ENCODE measurements at places on chromosomes 5 and 9. TPM values are rescaled to one million over a fixed set of nuclear protein-coding genes. Genes with fewer than 3 reads are reported as not detected.

GRCh38 chr5:65952259-65952658 lies 25.9 kb downstream of the ERBIN start:
- DNase-seq: no peak

DNA sequence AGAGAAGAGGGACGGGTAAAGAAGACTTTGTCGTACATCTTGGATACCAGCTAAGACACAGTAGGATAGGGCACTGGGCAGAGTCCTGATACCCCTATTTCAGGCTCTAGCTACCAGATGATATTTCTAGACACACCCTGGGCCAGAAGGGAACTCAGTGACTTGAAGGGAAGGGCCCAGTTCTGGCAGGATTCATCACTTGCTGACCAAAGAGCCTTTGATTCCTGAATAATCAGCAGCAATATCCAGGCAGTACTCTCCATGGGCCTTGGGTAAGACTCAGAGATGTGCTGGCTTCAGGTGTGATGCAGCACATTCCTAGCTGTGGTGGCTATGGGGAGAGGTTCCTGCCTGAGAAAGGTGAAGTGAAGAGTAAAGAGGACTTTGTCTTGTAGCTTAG lies 40.7 kb downstream of the TPD52L3 start:
- no peak for DNase-seq

DNA sequence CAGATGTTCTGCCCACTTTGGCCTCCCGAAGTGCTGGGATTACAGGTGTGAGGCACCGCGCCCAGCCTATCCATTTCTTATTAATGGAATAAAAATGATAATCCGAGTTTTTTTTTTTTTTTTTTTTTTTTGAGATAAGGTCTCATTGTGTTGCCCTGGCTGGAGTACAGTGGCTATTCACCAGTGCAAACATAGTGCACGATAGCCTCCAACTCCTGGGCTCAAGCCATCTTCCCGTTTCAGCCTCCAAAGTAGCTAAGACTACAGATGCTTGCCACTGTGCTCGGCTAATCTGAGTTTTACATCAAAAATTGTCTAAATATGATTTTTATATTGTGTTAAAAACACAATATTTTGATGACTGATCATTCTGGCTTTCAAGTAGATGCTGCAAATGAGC lies 6.6 kb downstream of the GPR107 start:
- no peak for DNase-seq

The MYMK gene
- not detected for total RNA-seq

- DNase-seq: no peak
Observed at GRCh38 chr5:1515921-1516571, 7.7 kb downstream of the LPCAT1 start.

The PIP5K1B gene
- total RNA-seq: 2.7 TPM

DNA sequence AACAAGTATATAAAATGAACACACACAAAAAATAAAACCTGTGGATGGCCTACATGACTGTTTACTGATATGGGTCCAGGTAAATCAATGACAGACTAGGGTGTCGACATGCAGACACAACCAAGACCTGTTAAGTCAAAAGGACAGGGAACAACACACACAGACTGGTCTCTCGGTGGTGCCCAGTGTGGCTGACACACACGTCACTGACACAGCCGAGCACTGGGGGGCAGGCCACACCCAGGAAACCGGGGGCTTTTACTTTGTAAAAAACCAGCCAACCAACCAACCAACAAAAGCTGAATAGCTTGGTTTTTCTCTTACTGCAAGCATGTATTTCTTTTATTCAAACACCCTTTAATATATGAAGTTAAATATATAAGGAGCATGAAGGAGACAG lies 5.0 kb downstream of the FAM163B start:
- no peak for DNase-seq

DNA sequence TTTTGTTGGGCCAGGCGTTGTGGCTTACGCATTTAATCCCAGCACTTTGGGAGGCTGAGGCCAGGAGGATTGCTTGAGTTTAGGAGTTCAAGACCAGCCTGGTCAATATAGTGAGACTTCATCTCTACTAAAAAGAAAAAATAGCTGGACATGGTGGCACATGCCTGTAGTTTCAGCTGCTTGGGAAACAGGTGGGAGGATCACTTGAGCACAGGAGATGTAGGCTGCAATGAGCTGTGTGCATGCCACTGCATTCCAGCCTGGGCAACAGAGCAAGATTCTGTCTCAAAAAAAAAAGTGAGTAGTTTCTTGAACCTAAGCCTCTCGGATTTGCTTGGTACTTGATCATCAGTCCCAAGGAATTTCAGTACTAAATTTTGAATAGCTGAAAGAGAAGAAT lies 26.9 kb downstream of the G3BP1 start:
- DNase-seq: no peak

DNA sequence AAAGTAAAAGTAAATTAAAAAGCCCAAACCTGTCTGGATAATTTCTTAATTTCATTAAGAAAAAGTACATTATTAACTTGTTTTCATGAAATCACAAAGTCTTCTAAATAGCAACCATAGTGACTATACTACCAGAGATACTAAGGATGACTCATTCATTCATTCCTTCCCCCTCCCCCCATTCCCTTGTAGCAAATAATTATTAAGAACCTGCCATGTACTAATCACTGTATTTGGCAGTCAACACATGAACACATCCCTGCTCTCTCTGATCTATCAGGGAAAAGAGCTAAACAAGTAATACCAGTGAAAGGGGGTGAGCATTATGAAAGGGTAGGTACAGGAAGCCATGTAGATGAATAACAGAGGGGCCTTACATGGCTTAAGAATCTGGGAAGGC lies 203.9 kb downstream of the CWC27 start:
- DNase-seq: no peak

GRCh38 chr9:71895955-71896354 lies 15.0 kb downstream of the ABHD17B start:
- DNase-seq: no peak

The FOXD4L4 gene
- total RNA-seq: 0.78 TPM

DNA sequence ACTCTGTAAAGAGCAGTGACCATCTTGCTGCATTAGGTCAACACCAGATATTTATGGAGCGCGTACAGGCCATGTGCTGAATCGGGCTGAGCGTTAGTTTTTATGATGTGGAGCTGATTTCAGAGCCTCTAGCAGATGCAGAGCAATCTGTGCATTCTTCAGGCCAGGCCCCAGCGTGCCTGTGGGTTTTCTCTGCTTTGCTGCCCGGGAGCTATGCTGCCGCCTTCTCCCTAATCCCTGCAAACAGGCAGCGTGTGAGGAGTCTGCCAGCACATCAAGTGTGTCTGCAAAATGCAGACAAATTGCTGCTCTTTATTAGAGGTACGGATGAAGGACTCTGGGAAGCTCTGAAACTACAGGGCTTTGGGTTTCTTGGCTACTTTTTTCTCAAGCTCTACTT lies 170.0 kb downstream of the NTRK2 start:
- peak; percentile 40 for DNase-seq

DNA sequence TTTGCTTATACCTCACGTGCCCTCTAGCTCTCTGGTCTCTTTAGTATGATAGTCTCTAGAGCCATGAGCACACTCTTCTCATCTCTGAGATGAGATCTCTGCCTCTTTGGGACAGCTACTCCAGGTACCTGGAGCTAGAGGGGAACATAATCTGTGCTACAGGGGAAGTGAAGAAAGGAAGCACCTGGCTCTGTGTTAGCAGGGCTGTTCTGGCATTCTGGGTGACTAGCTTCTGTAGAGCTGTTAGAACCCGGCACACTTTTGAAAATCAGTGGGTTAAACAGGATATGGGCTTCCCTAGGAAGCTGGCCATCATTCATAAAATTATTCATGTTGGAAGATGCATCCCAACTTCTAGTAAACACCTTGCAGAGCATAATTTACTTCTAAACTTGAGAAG lies 224.8 kb downstream of the MCTP1 start:
- DNase-seq: no peak

- no peak for DNase-seq
Observed at GRCh38 chr9:88025411-88026117, 51.2 kb upstream of the CDK20 start.

DNA sequence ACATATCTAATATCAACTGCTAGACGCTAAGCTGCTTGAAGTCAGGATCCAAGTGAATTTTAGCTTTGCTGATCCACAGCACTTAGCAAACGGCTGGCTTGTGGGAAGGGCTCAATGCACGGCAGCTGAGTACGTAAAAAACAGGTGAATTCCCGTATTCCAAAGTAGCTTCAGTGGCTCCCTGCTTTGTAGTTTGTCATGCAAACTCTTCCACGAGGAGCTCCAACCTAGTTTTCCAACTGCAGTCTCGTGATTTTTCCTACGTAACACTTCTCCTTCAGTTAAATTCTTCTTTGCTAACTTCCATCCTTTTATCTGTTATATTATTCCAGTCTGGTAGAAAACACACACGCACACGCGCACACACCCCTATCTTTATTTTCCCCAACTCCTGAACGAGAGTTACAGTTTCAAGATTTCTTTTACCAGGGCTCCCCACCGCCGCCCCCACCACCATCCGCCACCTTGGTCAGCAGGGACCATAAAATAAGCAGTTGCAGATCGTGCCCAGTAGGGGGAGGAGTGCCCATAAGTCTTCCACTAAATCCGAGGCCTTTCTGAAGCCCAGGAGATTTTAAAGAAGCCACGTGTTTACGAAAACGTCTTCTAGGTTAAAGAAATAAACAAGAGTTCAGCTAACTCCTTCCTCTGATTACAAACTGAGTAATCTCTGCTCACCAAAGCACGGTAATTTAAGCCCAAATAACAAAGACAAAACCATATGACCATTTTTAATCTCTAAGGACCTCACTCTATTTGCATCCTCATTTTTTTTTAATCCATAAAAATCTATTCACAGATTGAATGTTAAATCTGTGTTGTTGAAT lies 34.8 kb upstream of the TRIO start:
- DNase-seq: peak; percentile 6

GRCh38 chr9:114016101-114016500 lies 62.0 kb downstream of the AMBP start:
- no peak for DNase-seq

The C5orf52 gene
- not detected for total RNA-seq

GRCh38 chr9:121021301-121021700 lies 28.8 kb downstream of the C5 start:
- DNase-seq: peak; percentile 18

GRCh38 chr5:86645885-86646284 lies 28.1 kb downstream of the COX7C start:
- no peak for DNase-seq

The CFAP90 gene
- 2.2 TPM for total RNA-seq

The HAVCR2 gene
- 7.0 TPM for total RNA-seq

GRCh38 chr5:146624179-146624578 lies 108.2 kb upstream of the GPR151 start:
- no peak for DNase-seq

The FBP2 gene
- total RNA-seq: not detected

DNA sequence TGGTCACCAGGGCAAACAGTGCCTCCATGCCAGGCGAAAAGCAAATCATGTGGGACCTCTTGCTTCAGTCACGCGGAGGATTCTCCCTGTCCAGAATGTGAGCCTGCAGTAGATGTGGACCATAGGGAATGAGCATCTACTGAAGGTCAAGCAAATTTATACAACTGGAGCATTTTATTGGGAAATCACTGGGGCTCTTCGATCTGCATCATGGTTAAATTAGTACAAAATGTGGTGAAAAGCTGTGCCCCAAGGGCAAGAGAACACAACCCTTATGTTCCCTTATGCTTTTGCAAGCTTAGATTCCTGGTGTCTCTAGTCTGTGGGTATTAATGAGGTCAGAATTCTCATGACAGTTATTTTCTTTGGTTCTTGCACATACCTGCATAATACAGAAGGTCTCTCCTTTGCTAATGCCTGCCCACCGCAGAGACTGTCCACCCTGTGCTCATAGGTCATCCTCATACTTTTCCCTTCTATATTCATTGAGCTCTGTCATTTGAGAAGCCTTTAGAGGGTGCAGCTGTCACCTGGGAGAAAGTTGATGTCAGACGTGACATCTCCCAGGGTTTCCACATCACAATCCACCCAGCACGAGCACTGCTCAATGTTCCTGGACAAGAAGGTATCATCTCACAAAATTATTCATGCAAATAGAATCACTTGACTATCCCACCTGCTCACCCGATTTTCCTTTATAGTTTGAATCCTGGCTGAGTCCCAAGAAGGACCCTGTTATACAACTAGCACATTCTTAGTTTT lies 111.7 kb downstream of the NXNL2 start:
- no peak for DNase-seq

The MOB3B gene
- total RNA-seq: 6.2 TPM

DNA sequence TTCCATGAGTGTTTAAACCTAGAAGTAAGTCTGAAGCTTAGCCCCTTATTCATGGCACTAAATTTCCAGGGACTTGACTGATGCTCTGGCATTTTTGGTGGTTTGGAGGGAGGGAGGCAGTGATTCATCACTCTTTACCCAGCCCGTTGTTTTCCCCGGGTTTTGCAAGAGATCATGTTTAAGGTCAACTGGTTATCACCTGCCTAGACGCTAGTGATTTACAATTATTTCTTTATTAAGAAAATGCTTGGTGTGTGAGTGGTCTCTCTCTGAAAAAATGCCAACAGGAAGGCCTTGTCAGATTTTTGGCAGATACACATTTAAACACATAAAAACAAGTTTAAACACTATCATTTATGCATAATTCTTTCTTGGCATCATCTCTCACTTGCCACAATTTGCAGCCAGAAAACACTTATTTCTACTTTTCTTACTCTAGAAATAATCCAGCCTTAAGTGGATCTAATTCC lies 737.9 kb upstream of the ZNF608 start:
- no peak for DNase-seq

All from occipital lobe (tissue), 3 donors.